ENCODE measurements at places on chromosomes 6 and 20. TPM values are rescaled to one million over a fixed set of nuclear protein-coding genes. Genes with fewer than 3 reads are reported as not detected.

Gene SRXN1
- 41.5 TPM for total RNA-seq

Gene TBX18
- total RNA-seq = 13.8 TPM

Gene SIRPB1
- 7.6 TPM for total RNA-seq

Gene KCNK17
- total RNA-seq = 0.19 TPM

Gene CMTR1
- total RNA-seq = 28.5 TPM

Gene USP49
- total RNA-seq = 8.3 TPM

Gene SMLR1
- total RNA-seq = not detected

Gene RIPOR3
- total RNA-seq = 19.7 TPM

Gene AFG1L
- 7.0 TPM for total RNA-seq

Gene GNAS
- 697 TPM for total RNA-seq

Gene IRF4
- total RNA-seq = 6.3 TPM

All from mesenteric fat pad (tissue), 1 donor.